K562 (cell line): ENCODE measurements at places on chromosomes 7 and 10. TPM values are rescaled to one million over a fixed set of nuclear protein-coding genes. Genes with fewer than 3 reads are reported as not detected.

YKT6 gene
- total RNA-seq = 73.2 and 80.6 TPM in 2 replicates

ASAH2 gene
- 7.6 and 11.8 TPM in 2 replicates for total RNA-seq

HSPA14 gene
- 41.9 and 46.2 TPM in 2 replicates for total RNA-seq

PTPRN2 gene
- total RNA-seq = 0.09 TPM in 1 of 2 replicates, not detected in the other

POU6F2 gene
- total RNA-seq = 1.5 and 2.5 TPM in 2 replicates

FAM180A gene
- total RNA-seq = not detected in 2 replicates

GRCh38 chr7:47535704-47536628, 45.9 kb downstream of the TNS3 start:
- no peak for DNase-seq

GRCh38 chr10:93615576-93616235, 3.4 kb downstream of the PDE6C start:
- no peak for DNase-seq

- DNase-seq = peak; percentile 20
Measured at GRCh38 chr10:103416436-103417147, 20.2 kb downstream of the PDCD11 start.

- no peak for DNase-seq
Measured at GRCh38 chr10:73922007-73922863, 11.3 kb downstream of the PLAU start.

DNA sequence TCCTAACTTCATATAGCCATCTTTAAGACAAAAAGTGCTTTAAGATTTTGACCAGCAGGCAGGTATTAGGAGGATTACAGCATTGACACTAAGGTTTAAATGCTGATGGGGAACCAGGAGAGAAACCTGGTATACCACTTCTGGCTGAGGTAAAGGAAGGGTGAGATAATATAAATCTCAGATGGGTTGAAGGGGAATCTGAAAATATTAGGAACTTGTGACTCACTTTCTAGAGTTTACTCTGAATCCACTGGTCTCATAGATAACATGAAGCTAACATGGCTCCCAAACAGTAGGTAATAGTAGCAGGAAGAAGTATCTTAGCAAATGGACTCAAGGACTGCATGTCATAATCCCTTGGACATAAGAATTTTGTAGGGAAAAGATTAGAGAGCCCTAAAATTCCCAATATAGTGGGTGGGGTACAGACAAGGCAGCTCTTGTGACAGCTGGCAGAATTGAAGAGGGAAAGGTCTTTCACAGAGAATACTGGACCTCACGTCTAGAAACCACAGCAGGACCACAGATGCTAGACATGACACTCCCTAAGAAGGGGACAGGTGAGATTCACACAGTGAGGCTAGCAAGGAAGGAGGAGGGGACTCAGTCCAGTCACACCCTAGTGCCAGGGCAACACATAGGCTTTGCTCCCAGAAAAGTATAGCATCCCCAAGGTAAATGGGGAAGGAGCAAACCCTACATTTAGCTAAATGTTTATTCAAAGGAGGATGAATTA, 3.5 kb downstream of the PTTG1IP2 start:
- DNase-seq = no peak

DNA sequence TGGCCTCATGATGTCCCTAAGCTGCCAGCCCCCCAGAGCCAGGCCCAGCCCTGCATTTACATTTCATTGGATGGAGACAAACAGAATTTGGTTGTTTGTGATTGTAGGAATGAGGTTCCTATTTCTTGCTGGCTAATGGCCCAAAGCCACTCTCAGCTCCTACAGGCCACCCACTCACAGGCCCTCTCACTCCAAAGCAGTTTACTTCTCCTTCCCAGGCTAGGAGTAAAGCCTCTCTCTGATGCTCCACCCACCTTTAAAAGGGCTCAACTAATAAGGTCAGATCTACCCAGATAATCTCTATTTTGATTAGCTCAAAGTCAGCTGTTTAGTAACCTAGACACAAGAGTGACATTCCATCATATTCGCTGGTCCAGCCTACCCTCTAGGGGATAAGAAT, 11.2 kb upstream of the CUZD1 start:
- no peak for DNase-seq

DNA sequence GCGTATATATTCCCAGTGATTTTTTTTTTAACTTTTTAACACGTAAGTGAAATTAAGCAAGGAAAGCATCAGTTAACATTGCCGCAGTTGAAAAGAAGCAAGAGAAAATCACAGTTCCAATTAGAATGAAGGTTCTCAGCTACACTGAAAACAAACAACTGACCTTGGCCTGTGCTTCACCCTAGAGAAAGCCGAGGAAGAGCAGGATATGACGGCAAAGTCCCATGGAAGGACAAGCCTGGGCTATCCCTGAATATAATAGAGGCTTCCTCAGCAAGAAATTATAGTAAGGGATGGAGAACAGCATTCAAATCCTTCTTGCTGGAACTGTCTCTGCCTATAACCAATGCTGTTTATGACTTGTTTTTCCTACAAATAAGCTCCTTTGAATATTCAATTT, 83.0 kb upstream of the INHBA start:
- DNase-seq = no peak
